ENCODE measurements at places on chromosomes 5 and 9.

- DNase-seq = no peak
Measured at GRCh38 chr9:14056316-14056861, 257.6 kb downstream of the NFIB start.

DNA sequence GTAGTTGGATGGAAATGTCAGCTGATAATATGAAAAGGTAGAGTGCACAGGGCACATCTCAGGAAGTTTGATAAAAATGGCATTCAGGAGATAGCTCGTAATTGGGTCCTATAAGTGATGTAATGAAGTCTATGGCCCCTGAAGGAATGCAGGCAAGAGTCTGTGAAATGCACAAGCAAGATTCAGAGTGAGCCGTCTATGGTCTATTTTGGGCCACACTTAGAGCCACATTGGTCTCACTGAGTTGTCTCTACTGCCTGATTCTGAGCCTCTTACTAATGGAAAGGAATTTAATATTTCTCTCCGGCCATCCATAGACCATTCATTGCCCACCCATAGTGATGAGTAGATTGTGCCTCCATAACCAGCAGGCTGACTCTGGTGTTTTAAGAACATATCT lies 111.3 kb upstream of the KCNN2 start:
- no peak for DNase-seq

DNA sequence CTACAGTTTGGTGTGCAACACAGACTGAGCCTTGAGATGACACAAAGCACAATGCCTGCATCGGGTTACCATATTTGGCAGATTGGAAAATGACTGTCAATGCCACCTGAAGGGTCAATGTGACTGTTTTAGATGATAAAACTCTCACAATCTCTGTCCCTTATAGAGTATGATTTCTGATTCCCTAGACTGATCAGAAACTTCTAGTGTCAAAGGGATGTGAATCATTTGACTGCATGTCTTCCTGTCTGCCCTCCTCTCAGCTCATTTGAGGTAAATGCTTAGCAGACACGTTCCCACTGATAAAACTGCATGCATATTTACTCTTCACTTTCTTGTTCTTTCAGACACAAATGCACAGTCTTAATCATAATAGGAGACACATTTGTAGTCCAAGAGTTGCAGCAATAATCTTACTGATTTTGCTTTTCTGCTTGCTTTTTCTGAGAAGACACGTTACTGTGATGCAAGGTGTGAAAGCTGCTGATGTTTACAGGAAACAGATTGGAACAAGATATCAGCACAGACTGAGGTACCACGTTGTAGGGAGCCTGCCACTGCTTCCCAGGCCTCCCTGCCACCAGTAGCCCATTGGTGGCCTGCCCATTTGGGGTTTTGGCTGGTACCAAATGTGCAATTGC lies 77.8 kb downstream of the GCNT4 start:
- DNase-seq = no peak

DNA sequence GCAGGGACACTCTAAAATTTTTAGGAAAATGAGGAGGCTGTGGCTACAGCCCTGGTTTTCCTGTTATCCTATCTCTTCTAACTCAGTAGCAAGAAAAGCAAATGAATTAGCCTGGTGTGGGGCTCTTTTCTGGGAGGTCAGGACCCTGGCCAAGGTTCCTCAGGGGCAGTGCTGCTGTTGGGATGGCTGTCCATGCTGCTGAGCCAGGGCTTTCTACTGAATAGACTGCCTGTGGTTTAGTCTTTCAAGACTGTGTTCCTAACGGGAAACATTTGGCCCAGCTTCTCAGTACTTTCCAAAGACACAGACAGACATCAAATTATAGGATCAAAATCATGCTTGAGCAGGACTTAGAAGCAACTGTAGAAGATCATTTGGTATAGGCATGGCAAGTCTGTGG lies 18.1 kb downstream of the TNC start:
- no peak for DNase-seq

- DNase-seq = no peak
Measured at GRCh38 chr9:107705521-107705920, 216.0 kb upstream of the KLF4 start.

GRCh38 chr5:113052041-113052795 lies 75.6 kb downstream of the DCP2 start:
- DNase-seq = no peak

DNA sequence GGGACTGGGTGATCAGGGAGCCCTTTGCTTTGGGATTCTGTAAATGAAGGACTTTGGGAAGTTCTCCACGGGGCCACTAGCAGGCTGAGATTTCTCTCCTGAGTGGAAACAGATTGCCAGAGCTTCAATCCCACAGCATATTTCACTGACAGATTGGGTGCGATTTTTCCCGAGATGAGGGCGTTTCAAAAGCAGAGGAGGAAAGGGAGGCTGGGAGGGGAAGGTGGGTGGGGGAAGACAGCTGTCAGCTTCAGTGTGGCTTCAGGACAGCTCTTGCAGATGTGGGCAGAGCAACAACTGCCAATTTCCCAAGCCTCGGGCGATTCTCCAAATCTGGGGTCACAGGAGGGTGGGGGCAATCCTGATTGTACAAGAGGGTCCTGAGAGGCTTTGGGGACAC lies 258.5 kb upstream of the ADRA1B start:
- DNase-seq = no peak

Measured in stimulated activated CD8-positive, alpha-beta memory T cell treated with anti-CD3 and anti-CD28 coated beads, Interleukin-4, amount 100 ng/mL, for 1 hour (primary cell).